Stimulated activated CD8-positive, alpha-beta memory T cell treated with anti-CD3 and anti-CD28 coated beads, Interleukin-7, amount 100 ng/mL, for 1 hour (primary cell): ENCODE measurements at places on chromosomes 3 and 15.

DNA sequence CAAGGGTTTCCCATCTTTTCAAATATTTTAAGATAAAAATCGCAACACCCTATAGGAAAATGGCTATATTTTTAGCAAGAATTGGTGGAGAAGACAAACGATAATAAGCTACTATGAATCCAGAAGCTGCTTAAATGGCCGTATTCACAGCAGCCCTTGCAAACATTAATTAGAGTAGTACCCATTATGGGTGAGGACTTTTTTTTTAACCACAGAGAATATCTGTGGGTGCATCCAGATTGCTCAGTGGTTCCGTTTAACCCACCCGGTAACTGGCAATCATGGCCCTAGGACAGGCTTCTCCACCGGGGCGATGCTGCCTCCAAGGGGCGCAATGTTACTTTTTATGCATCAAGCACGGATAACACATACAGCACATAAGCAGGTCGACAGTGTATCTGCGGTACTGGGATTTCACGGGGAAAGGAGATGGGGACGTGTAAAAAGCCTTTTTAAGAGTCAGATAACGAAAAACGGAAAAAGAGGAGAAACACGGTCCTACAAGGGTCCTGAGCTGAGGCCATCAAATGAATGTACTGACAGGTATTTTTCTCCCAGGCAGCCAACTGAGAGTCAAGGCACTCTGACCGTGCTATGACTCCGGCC lies 968 bp upstream of the TMEM266 start:
- no peak for DNase-seq

DNA sequence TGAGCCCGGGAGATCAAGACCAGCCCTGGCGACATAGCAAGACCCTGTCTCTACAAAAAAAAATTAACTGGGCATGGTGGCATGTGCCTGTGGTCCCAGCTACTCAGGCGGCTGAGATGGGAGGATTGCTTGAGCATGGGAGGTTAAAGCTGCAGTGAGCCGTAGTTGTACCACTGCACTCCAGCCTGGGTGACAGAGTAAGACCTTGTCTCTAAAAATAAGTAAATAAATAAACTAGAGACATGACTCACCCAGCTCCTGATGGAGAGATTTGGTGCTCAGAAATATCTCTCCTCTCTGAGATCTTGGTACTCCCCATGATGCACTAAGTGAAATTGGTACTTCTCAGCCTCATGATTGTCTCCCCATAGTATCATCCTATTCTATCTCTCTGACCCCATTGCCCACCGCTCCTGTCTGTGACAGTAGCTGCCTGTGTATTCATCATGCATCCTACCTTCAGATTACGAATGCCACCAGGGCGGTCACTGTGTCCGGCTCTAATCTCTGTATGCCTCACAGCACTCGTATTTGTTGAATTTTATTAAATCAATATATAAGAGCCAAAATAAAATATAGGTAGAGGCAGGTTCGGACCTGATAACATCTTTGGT lies 50.9 kb downstream of the ABHD2 start:
- DNase-seq = no peak

DNA sequence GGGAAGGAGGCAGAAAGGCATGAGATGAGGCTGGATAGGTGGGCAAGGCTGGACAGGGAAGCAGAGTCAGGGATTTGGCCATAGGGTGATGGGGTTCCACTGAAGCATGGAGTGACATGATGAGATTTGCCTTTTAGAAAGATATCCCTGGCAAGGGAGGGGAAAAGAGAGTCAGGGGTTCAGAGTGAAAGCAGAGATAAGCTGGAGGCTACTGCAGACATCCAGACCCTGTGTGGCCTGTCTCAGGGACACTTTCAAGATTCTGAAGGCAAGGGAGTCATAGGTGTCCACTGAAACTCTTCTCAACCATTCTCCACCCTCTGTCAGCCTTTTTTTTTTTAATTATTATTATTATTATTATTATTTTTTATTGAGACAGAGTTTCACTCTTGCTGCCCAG lies 94.0 kb upstream of the SPATA12 start:
- no peak for DNase-seq

DNA sequence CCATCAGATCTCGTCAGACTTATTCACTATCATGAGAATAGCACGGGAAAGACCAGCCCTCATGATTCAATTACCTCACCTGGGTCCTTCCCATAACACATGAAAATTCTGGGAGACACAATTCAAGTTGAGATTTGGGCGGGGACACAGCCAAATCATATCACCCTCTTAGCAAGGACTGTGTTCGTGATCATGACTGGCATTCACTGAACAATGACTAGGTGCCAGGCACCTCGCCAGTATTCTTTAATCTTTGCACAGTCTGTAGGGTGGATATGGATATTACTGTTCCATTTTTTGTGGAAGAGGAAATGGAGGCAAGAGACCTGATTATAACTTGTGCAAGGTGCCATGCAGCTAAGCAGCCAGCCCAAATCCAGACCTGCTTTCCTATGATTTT lies 77.5 kb downstream of the IGF1R start:
- no peak for DNase-seq

- no peak for DNase-seq
These were observed 38.1 kb downstream of the FSIP1 start for GRCh38 chr15:39744334-39745103.

DNA sequence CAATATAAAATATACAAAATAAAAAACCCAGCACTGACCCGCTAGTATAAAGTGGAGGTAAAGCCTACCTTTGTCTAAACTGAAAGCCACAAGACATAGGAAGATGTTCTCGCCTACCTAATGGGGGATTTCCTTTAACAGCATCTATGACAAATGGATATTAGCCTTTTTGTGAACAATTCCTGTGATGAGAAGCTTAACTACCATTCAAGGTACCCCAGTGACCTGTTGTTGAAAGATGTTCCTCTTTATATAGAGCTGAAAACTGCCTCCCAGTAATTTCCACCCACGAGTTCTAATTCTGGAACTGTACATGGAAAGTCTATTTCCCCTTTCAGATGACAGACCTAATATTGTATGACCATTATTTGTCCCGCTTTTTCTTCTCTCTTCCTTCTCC lies 109.8 kb upstream of the RASGRP1 start:
- DNase-seq = no peak

GRCh38 chr3:151816091-151816604 lies 2.2 kb downstream of the AADAC start:
- no peak for DNase-seq

DNA sequence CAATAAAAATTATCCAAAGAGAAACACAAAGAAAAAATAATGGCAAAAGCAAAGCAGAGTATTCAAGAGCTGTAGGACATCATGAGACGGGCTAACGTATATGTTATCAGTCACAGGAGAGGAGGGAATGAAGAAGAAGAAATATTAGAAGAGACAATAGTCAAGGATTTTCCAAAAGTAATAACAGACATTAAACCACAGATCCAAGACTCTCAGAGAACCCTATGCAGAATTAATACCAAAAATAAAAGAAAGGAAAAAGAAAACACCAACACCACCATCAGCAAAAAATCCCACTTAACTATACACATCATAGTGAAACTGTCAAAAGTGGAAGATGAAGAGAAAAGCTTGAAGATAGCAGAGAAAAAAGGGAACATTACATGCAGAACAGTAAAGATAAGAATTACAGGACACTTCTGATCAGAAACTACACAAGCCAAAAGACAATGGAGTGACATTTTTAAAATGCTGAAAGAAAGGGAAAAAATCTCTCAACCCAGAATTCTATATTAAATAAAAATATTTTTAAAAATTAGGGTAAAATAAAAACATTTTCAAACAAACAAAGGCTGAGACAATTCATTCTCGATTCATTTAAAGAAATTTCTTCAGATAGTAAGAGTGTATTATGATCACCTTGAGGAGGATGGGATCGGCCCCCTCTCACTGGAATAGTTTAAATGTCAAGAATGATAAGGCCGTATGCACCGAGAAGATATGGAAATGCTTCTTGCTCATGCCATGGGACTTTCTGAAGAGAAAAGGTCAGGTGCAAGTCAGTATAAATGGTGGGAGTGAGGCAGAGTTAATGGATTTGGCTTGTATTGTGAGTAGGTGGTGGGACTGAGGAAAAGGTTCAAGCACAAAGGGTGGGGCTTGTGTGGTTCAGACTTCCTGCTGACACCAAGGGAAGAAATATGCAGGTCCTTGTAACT lies 28.5 kb downstream of the TM2D3 start:
- DNase-seq = no peak

DNA sequence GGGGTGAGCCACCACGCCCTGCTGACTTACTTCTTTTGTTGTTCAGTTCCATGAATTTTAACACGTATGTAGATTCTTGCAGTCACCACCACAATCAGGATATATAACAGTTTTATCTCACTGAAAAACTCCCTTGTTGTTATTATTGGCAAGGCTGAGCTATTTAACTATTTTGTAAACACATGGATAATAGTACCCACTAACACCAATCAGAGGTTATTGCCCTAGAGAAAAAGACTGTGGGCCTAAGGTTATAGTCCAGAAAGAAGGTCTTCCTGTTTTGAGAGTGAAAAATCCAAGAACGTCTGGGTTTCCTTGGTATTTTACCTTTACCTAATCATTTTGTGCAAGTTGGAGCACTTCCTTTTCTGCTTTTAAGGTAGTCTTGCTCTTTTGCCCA lies 9.5 kb downstream of the ZWILCH start:
- no peak for DNase-seq

GRCh38 chr3:194323785-194324735 lies 27.1 kb downstream of the CPN2 start:
- DNase-seq = no peak
